Glomerular endothelial cell (primary cell): ENCODE measurements at places on chromosomes 5 and 9. TPM values are rescaled to one million over a fixed set of nuclear protein-coding genes. Genes with fewer than 3 reads are reported as not detected.
A peak's percentile ranks its signal among the peaks of the same experiment; 100 is the strongest.

DNA sequence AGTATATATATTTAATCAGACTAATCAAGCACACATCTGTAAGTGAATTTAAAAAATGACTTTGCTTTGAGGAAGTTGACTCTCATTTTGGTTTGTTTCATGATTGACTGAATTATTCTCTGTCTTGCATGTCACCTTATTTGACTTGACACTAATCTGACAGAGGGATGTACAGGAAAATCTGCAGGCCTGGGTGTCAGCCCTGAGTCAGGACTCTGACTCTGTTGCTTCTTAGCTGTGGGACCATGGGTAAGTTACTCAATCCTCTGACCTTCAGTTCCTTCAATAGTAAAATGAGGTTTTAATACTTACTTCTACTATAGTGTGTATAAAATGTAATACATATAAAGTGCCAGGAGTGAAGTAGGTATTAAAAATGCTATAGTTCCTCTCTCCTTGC lies 415.9 kb downstream of the ARHGEF28 start:
- no peak for DNase-seq

GRCh38 chr5:135743181-135743580 lies 91.3 kb upstream of the SLC25A48 start:
- no peak for DNase-seq

DNA sequence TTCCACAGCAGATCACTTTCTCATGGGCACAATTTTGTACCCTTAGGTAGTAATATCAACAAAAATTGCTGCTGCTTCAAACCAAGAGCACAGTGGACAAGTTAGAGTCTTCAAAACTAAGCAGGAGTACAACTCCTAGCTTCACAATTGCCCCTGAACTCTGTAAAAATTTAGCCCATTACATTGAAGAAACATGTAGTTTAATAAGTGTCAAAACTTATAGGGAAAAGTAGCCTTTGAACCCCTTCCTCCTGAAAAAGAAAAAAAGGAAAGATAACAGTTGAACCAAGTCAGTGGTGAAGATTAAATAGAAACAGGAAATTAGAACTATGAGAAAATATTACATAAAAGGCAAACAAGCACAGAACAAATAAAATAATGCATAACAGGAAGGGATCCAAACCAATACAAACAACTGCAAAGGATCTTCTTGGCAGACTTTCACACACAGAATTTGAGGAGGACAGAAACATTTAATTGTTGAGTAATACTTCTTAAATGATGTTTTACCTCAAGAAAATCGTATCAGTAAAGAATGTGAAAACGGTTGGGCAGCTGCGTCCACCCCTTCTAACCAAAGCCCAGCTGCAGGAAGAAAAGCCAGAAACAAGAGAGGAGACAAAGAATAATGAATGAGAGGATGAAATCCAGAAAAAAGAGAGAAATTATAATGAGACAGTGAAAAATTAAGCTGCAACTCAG lies 636.0 kb downstream of the NR2F1-AS1 start:
- DNase-seq, result no peak

GRCh38 chr9:93895535-93895934 lies 59.6 kb downstream of the BARX1 start:
- no peak for DNase-seq

DNA sequence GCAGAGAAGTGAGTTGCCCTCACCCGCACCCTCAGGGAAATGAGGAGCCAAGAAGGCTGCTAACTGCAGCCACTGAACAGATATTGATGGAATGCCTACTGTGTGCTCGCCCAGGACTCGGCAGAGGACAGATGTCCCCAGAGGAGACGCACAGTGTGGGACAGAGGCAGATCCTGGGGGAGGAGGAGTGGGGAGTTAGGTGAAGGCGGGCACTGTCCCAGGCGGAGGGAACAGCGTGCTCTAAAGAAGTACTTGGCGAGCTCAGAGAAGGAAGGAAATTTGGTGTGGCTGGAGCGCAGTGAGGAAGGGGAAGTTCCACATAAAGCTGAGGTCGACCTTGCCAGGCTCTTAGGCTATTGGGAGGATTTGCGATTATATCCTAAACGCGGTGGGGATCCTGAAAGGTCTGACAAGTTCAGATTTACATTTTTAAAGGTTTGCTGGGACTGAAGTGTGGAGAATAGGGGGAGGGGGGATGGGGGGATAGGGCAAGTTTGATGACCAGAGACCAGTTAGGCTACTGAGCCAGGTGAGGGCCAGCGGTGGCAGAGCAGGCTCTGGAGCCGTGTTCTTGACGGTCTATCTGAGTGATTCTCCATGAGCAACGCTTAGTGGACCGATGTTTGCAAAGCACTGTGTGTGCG lies 23.6 kb upstream of the CERCAM start:
- no peak for DNase-seq

- no peak for DNase-seq
Observed at GRCh38 chr9:113219969-113220368, 1.1 kb downstream of the FKBP15 start.

- DNase-seq, result no peak
Observed at GRCh38 chr9:124084087-124084486, 72.5 kb downstream of the LHX2 start.

DNA sequence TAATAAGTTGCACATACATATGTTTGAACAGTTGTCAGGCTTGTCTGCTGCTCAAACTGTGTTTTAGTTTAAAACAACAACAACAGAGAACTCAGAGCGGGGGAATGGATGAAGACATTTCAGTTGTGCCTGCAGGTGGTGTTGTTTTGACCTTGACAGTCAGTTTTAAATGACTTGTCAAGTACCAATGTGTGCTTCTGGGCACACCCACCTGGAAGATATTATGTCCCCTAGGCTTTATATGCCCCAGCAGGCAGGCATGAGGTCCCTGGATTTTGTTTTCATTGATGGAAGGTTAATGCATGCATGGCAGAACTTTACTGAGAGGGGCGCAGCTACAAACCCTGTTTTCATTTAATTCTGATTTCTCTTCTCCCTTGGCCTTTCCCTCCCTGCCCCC lies 84.6 kb downstream of the AOPEP start:
- no peak for DNase-seq

- DNase-seq, result peak; percentile 58
Observed at GRCh38 chr5:106521701-106522100, 1149.0 kb downstream of the EFNA5 start.

DNA sequence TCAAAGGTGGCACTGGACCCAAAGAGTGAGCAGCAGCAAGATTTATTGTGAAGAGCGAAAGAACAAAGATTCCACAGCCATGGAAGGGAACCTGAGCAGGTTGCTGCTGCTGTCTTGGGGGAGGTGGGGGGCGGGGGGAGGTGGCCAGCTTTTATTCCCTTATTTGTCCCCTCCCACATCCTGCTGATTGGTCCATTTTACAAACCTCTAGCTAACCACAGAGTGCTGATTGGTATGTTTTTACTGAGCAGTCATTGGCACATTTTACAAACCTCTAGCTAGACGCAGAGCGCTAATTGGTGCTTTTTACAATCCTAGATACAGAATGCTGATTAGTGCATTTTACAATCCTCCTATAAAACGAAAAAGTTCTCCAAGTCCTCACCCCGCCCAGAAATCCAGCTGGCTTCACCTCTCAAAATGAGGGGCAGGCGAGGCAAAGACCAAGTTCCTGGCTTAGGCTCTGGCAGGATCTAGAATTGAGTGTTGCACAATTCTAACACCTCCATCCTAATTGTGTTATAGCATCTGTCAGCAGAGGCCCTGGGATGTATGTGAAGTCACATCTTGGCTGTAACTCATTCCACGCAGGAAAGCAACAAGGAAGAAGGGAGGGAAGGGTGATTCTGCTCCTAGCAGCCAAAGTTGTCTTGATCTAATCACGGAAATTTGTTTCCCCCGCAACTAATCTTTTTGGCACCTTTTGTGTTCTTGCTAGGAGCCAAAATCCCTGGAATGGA lies 34.3 kb downstream of the ROR2 start:
- no peak for DNase-seq

DNA sequence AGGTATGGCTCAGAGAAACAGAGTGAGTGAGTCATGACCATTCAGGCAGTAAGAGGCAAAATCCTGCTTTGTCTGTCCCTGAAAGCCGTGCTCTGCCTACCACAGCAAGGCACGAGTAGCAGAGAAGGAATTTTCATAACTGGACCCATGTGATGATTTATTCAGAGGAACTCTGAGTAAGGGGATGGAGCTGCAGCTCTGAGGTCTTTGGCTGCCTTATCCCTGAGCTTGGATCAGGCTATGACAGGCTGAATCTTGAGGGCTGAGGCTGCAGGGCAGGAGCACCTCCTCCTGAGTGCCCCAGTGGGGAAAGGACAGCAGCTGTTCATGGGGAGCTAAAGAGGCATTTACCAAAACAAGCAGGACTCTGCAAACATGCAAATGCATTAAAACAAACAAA lies 183.4 kb downstream of the PAPPA start:
- DNase-seq, result no peak

DNA sequence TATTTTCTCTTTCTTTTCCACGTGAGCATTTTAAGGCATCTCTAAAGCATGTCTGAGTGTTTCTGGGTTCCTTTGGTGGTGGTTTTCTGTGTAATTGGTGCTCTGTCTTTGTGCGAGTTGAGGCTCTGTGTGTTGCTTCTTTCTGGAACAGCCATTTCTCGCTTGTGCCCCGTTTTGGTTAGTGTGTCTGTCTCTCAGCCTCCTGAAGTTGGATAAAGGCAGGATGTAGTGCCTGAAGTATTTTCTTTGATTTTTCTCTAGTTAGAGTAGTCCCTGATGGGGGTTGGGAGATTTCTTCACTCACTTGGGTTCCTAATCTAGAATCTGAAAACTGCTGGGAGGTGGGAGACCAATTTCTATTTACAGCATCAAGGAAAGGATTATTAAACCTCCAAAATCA lies 129.7 kb upstream of the TMEM161B start:
- DNase-seq, result no peak

DNA sequence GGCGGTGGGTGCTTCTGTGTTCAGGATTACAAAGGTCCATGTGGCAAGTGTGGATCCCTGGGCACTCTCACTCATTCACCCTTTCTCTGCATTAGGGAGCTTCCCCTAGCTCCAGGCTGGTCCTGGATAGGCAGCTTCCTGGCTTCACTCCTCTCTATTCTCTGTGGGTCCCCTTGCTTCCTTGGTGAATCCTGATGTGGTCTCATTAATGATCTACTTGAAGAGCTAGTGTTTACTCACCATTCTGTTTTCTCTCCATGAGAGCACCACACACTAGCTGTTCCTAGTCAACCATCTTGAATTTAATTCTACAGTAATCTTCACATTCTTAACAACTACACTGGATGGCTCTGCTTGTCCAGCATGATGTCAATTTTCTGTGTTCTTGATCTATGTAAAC lies 90.0 kb upstream of the PLPPR1 start:
- no peak for DNase-seq

DNA sequence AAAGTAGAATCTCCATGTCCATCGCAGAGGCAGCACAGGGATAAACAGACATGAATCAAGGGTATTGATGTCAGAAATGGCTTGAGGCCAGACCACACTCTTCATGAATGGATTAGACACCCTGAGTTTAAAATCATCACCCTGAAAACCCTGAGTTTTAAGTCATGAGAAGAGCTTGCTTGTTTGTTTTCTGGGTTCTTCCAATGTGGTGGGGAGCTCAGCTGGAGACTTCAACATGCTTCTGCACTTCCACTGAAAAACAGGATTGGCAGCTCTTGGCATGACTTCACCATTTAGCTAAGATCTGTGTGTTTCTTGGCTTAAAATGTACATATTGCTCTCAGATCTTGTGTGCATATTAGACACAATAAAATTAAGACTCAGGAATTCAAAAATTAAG lies 9.8 kb downstream of the GCNT4 start:
- no peak for DNase-seq

GRCh38 chr9:99873943-99874584 lies 32.4 kb upstream of the STX17 start:
- DNase-seq, result no peak

DNA sequence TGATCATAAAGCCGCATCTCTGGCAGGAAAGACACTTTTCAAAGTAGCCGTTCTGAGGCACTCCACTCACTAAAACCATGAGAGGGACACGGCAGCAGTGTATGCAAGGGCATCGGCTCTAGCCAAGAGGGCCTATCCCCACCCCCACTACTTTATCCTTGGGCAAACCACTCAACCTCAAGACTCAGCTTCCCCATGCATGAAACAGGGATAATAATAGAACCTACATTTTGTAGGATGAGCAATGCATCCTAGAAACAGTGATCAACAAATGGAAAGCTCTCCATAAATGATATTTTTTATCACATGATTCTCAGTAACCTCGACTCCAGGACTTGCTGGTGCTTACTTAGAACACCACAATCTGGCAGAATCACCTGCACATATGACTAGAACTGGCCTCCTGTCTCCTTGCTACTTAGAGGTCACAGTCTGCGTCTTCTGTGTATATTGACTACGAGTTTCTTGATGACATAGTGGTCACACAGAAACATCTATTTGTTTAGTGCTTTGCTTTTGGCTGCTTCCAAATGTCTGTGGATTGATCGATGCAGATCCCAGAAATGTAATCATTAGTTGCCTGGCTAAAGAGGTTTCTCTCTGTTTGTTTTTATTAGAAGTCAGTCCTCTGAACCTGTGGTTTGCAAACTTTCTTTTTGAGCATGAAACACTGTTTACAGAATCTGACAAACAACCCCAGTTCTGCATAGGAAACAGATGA lies 102.1 kb downstream of the LHFPL2 start:
- no peak for DNase-seq

- no peak for DNase-seq
Observed at GRCh38 chr5:143219696-143220095, 183.8 kb downstream of the NR3C1 start.

DNA sequence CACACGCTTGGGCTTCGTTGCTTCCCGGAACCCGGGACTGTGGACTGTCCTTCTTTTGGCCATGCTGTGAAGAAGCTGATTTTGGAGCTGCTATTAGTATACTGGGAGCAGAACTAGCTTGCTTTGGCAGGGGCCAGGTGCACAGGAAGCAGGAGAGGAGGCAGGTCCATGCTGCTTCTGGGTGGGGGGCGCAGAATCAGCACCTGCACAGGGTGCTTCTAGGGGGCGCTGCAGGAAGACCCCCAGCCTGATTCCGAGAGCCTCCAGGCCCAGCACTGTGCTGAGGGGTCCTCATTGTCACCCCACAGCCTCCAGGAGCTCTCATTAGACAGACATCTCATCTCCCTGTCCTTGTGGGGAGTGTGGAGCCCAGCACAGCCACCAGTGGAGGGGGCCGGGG lies 252.6 kb upstream of the IRX4 start:
- no peak for DNase-seq

TEX10 gene
- total RNA-seq, result 19.1 and 25.7 TPM in 2 replicates

C5orf52 gene
- not detected in 2 replicates for total RNA-seq

CLIC3 gene
- 0.29 and 2.3 TPM in 2 replicates for total RNA-seq

VLDLR gene
- 18.0 and 33.3 TPM in 2 replicates for total RNA-seq

RAB3C gene
- 1.4 and 4.2 TPM in 2 replicates for total RNA-seq

PTPRD gene
- 1.3 and 4.1 TPM in 2 replicates for total RNA-seq

FAM151B gene
- total RNA-seq, result 1.3 and 3.8 TPM in 2 replicates

PCDHGA3 gene
- total RNA-seq, result 1.6 and 4.0 TPM in 2 replicates

ABCA2 gene
- total RNA-seq, result 27.2 and 28.4 TPM in 2 replicates
